Fibroblast of skin of left quadriceps (primary cell): ENCODE measurements at places on chromosomes 6 and 20.

DNA sequence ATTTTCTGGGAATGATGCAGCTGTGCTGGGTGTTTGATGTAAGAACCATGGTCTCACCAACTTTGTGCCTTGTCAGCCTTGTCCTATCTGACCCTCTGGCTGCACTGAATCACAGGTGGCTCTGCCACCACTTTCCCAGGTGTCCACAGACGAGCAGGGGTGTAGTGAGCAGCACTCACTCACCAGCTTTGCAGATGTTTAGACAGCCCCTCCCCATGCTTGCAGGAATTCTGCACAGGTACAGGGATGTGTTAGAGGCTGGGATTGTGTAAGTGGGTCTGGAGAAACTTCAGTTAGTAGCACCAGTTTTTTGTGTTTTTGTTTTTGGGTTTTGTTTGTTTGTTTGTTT is 88.2 kb upstream of the NAA20 start:
- DNase-seq, result no peak

GRCh38 chr20:11261533-11262000 is 587.8 kb upstream of the JAG1 start:
- DNase-seq, result peak; percentile 51

DNA sequence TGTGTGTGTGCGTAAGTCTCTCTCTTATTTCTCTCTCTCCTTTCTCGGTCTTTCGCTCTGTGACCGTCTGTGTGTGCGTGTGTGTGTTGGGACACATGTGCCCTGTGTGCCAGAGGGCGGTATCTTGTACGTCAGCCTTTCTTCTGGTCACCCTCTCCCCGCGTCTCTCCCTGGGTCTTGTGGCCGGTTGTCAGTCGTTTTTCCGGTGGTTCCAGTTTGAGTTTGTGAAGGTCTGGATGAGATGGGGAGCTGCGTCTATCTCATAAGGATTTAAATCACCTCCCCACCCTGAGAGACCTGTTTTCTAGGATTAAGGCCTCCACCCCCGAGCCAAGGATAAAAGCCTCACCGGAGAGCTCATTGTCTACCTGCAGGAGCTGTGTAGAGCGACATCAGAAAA is 295.5 kb upstream of the ZNF337 start:
- DNase-seq, result no peak

DNA sequence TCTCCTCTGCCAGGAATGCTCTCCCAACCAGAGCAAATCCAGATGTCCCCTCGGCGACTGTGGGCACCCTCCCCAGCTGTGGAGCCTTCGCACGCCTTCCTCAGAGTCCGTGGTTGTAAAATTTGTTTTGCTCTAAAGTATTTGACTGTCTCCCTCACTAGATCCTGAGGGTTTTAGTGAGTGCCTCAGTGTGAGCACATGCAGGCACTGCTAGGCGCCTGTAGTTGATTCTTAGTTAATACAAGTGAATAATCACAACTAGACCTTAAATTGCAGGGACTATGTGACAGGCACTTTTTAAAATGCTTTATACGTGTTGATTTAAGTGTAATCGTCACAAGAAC is 680 bp upstream of the MTCH1 start:
- no peak for DNase-seq

- DNase-seq, result no peak
Measured at GRCh38 chr6:118086159-118086558, 179.1 kb downstream of the SLC35F1 start.

GRCh38 chr6:36000451-36000850 is 24.0 kb downstream of the SLC26A8 start:
- no peak for DNase-seq

GRCh38 chr6:1695546-1696462 is 86.1 kb downstream of the FOXC1 start:
- peak; percentile 16 for DNase-seq

DNA sequence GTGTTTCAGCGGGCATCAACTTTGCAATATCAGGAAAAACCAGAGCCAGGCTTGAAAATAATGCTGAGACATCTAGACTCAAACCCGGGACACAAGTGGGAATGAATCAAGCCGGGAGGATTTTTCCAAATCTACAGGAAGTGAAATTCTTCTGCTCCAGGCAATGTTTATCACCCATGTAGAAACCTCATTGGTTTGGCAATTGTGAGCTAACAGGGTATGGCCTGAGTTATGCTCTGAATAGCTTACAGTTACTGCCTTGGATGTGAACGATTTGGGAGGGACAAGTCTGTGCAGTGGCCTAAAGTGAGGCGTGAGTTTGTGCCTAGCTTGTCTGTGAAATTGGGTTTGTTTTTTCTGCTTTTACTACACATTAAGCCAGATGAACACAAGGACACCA is 87.4 kb downstream of the PCSK2 start:
- no peak for DNase-seq

- no peak for DNase-seq
Measured at GRCh38 chr6:146857980-146858347, 259.2 kb downstream of the ADGB start.

- DNase-seq, result no peak
Measured at GRCh38 chr6:3687847-3688246, 63.7 kb downstream of the PXDC1 start.

DNA sequence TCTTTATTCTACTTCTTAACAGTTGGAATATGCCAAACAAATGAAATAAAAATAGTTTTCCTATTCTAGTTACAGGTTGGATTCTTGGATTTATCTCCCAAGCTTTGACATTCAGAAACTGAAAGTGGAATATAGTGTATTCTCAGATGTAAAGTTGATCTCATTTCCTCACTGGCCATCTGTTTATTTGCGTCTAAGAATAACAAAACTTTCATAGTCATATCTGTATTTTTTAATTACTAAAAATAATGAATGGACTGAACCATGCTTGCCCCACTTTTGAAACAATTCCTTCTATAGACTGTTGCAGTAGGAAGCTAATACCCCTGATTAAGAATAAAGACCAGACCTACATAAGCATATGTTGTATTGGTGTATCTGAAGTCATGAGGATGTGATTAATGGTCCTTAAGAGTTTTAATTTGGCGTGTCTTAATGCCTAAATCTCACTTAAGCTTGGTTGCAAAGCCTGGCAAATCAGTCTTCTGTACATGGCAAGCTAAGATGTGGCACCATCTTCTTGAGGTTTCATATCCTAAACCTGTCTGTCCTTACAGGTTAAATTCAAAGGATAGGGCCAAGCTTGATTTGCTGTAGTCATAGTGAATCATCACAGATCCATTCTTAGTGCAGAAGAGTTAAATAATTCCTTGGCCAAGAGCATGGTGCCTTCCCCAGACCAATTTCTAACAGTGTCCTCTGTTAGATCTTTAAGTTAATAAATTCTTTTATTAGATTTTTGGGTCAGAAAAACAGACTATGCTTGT is 58.9 kb downstream of the FOXO3 start:
- no peak for DNase-seq

DNA sequence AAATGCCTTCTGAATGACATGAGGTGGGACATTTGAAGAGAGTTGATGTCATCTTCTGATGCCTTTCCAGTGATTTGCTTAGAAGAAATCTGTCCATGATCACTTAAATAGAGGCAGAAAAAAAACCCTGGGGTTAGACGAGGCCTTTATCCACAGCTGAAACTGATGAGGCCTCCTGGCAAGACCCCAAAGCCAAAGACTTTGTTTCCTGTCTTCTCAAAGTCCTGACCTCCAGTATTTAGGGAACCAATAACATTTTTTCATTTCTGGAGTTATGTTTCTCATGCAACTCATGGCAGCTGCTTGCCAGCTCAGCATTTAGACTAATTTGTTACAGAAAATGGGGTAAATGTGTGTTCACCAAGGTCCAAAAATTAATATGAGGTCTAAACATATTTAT is 248.0 kb upstream of the PRDM1 start:
- peak; percentile 74 for DNase-seq

DNA sequence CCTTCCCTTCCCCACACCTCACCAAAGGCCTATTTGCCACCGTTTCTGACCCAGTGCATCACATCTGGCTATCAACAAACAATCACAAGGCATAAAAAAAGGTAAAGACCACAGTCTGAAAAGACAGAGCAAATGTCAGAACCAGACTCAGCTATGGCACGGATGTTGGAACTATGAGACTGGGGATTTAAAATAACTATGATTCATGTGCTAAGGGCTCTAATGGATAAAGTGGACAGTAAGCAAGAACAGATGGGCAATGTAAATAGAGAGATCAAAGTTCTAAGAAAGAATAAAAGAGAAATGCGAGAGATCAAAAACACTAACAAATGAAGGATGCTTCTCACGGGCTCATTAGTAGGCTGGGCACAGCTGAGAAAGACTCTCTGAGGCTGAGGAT is 99.5 kb downstream of the LAMP5 start:
- no peak for DNase-seq

GRCh38 chr20:24764794-24765202 is 184.3 kb upstream of the CST7 start:
- DNase-seq, result no peak

- no peak for DNase-seq
Measured at GRCh38 chr20:40196846-40197436, 492.1 kb downstream of the MAFB start.

- no peak for DNase-seq
Measured at GRCh38 chr20:32993496-32994050, 10.7 kb downstream of the SUN5 start.

GRCh38 chr6:75830959-75831885 is 82.2 kb downstream of the MYO6 start:
- no peak for DNase-seq

GRCh38 chr6:117229870-117230269 is 35.5 kb upstream of the VGLL2 start:
- no peak for DNase-seq

- DNase-seq, result no peak
Measured at GRCh38 chr6:36714511-36714910, 16.9 kb downstream of the RAB44 start.

GRCh38 chr20:38870733-38871559 is 55.3 kb upstream of the FAM83D start:
- no peak for DNase-seq

DNA sequence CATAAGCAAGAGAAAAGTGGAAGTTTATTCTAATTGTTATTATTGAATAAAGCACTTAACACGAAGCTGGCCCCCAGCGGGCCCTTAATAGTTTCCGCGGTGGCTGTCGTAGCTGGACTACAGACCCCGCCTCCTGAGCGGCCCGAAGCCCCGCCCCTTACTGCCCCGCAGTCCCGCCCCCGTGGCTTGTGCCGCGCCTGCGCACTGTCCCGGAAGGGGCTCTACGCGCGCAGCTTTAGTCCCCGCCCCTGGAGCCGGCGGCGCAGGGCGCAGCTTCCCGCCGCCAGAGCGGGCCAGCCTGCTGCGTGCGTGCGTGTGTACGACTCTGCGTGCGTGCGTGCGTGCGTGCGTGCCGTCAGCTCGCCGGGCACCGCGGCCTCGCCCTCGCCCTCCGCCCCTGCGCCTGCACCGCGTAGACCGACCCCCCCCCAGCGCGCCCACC is at the start of gene VAPB:
Gene VAPB, plus strand, starts transcription at position 348 of the 442 bp plus-strand sequence. CDS start 231 bp downstream, outside the sequence.
- peak; percentile 90 for DNase-seq

GRCh38 chr20:45823949-45824835 is 2.9 kb downstream of the TNNC2 start:
- no peak for DNase-seq

DNA sequence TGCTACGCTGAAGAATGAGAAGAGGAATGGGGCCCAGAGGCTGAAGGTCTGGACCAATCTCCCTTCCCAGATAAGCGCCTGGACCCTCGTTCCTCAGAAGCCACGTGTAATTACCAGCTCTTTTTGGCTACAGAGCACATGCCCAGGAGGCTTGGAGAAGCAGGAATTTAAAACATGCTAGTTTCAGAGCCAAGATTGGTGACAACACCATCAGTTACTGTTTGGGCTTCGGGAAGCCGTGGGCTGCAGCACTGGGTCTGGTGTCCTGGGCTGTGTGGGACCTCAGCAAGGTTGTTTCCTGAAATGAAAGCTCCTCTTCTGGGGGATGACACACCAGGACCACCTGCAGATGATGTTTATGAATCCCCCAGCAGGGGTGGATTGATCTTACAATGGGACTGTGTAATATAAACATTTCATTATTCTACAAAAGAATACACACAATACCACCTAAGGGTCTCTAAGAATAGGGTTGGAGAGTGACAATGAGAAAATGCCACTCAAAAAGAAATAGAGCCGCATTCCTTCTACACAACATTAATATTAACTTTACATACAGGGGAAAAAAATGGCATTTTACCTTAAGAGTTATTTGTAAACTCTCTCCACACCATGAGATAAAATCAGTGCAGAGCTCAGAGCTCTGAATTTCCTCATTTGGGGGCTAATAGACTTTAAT is 207.8 kb upstream of the FOXQ1 start:
- no peak for DNase-seq

GRCh38 chr6:118528129-118528528 is 20.0 kb upstream of the PLN start:
- DNase-seq, result no peak

GRCh38 chr20:54624706-54625390 is 149.5 kb downstream of the DOK5 start:
- peak; percentile 47 for DNase-seq

GRCh38 chr6:108715832-108716231 is 132.4 kb upstream of the ARMC2 start:
- DNase-seq, result no peak

DNA sequence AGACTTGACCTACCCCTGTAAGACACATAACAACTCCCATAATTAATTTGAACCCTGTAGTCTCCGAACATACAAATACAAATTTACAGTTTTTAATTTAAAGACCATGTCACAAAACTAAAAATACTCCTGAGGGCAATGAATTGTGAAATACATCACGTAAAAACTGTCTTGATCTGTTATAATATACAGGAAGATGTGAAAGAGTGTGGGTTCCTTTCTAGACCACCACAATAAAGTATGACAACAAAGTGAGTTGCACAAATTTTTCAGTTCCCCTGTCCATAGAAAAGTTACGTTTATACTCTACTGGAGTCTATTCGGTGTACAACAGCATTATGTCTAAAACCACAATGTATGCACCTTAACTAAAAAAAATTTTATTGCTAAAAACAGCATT is 11.0 kb upstream of the BLOC1S5 start:
- no peak for DNase-seq

DNA sequence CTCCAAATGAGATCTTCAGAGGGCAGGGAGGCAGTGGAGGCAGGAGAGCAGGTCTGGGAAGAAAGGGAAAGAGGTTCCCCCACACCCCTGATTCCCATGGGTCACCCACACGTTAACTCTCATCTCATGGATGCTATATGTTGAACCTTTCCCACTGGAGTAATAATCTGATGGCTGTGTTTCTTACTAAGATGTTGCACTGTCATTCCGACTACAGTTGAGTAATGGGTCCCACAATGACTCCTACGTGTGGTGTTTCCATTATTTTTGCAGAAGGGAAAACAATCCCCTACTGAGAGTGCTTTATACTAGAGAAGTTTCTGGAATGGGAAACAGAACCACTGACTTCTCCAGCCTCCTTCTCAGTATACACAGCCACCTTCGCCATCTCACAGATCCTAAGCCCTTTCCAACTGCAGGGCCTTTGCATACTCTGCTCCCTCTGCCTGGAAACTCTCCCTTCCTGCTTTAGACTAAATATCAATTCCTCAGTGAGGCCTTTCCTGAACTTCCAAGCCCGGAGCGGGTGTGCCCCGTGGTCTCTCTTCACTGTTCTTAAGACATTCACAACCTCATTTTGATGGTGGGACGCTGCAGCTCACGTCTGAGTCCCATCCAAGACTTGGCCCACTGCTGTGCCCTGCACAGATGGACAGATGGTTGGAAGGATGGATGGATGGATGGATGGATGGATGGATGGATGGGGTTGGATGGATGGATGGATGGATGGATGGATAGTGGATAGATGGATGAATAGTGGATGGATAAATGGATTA is 238.6 kb upstream of the PMEPA1 start:
- no peak for DNase-seq

GRCh38 chr6:132974122-132974521 is 159.8 kb downstream of the RPS12 start:
- no peak for DNase-seq
